ENCODE measurements at places on chromosomes 4 and X.

DNA sequence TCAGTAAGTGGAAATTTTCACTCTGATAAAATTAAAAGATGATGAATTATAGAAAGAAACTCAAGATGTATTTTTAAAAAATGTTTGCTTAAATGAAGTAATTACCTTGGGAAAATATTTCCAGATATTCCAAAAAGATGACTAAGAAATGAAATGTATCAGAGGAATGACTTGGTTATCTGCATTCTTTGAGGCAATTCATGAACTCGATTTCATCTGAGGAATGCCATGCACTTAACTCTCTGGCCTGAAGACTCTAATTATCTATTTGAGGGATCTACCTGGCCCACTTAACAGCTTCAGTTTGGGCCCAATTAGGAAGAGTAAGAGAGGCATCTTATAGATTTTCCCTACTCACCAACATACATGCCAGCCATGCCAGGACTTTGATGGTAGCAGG lies 182.3 kb downstream of the INPP4B start:
- DNase-seq: no peak

- no peak for DNase-seq
These were observed 2.9 kb downstream of the ASMTL start for GRCh38 chrX:1449823-1450149.

GRCh38 chr4:40998675-40999358 lies 215.5 kb downstream of the APBB2 start:
- no peak for DNase-seq

DNA sequence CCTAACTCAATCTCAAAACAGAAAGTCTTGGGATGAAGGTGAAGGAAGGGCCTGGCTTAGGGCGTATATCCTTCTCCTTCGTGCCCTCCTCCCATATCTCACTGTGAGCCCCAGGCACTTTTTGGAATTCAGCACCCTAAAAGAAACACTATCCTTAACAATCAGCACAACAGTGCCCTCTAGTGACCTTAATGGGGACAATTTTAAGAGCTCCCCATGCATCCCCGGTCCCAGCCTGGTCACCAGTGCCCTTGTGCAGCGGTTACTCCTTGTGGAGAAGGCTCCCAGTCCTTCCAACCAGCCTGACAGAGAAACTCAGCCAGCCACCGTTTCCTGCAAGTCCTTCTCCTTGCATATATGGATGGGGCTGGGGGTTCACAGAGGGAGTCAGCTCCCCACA lies 4.2 kb downstream of the PAK3 start:
- DNase-seq: peak; percentile 17

DNA sequence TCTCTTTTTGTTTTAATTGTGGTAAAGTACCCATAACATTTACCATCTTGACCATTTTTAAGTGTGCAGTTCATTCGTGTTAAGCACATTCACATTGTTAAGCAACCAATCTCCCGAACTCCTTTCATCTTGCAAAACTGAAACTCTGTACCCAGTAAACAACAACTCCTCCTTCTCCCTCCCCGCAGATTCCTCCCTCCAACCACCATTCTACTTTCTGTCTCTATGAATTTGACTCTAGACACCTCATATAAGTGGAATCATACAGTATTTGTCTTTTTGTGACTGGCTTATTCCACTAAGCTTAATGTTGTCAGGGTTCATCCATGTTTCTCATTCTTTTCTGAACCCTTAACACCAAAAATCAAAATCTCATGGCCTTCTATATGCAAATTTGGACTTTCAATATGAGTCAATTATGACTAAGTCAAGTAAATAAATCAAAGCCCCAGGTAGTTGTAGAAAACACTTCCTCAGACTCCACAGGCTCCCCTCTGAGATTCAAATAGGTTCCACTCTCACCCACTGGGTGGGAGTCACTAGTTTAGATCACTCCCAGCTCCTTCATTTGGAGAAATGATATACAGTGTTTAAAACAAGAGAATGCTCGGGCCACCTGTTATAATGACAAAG lies 9.8 kb upstream of the RTL5 start:
- DNase-seq: no peak
